Endothelial cell of umbilical vein (primary cell): ENCODE measurements at places on chromosomes 7 and 10. TPM values are rescaled to one million over a fixed set of nuclear protein-coding genes. Genes with fewer than 3 reads are reported as not detected.

Gene CPVL
- total RNA-seq, result not detected in 2 replicates

DNA sequence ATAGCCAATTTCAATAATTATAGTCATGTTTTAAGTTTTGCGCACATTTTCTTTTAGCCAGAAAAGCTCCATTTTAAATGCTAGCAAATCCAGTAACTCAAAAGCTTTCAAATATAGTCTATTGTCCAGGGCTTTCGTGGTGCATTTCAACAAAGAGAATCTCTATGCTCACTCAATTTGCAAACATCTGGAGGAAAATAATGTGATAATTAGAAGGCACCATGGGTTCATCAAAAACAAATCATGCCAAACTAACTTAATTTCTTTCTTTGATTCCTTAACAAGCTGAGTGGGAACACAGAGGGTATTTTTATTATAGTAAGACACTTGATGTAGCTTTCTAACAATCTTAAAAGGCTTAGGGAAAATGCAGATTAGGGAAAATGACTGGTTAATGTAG lies 179.8 kb downstream of the NXPH1 start:
- DNase-seq, result no peak

DNA sequence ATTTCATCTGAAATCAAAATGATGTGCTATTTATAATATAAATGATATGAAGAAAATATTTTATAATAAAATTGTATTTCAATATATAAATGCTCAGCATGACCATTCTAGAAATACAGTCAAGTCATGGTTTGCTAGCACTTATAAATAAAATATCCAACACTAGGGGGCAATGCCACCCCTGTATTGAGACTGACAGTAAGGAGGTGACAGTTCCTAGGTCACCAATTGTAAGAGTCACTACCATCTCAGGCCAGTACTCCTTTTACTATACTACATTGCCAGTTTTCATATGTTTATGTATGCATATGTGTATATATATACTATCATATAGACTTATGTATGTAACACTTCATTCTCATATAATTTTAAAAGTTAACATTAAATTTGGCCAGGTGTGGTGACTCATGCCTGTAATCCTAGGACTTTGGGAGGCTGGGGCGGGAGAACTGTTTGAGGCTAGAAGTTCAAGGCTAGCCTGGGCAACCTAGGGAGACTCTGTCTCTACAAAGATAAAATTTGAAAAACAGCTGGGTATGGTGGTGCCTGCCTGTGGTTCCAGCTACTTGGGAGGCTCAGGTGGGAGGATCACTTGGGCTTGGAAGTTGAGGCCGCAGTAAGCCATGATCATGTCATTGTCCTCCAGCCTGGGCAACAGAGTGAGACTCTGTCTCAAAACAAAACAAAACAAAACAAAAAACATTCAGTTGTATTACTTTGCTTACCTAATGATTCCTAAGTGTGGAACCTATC lies 2.4 kb upstream of the CNOT4 start:
- DNase-seq, result peak; percentile 68

Gene BTBD16
- 0.78 TPM in 1 of 2 replicates, not detected in the other for total RNA-seq

- peak; percentile 97 for DNase-seq
These were observed 7.3 kb downstream of the FGFBP3 start for GRCh38 chr10:91901784-91902677.

Gene KCTD7
- 8.7 and 11.3 TPM in 2 replicates for total RNA-seq

Gene SFMBT2
- total RNA-seq, result 0.44 and 0.64 TPM in 2 replicates

DNA sequence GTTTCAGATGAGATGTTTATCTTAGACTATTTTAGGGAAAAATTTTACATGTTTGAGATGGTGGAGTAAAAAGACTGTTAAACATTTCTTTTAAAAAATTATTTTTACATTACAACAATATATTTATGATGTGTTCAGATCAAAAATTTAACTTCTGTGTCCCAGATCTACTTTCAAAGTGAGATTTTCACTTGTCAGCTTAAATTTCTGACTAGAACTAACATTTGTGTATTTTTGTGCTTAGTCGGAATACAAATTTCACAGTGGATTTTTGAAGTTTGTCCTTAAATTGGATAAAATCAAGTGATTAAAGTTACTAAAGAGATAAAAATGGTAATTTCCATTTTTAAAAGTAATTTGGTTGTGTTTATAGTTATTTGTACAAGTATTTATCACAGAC lies 24.9 kb downstream of the TMEM106B start:
- DNase-seq, result no peak

DNA sequence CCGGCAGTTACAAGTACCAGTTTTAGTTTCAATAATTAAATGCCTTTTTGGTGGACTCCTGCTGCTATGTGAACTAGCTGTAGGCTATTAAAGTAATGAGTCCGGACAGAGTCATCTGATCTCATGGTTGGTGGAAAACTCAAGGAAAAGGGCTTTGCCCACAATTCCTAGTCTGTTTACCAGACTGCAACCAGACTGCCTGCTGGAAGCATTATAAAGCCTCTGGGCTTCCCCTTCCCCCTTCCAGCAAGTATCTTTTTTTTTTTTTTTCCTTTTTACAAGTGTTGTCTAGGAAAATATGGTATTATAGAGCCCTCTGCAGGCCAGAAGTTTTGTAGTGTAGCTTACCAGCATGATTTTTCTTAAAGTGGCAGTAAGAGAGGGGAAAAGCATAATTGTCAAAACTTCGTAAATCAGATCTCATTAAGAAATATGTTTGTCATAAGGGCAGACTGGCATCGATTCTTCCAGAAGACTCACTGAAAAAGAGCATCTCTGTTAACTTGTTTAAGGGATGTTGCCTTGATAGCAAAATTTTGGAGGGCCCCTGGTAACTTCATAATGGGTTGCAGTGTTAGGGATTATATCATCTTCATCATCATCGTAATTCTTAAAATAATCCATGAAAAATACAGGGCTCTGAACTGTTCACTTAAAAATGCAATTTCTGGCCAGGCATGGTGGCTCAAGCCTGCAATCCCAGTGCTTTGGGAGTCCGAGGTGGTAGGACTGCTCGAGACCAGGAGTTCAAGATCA lies 181.3 kb downstream of the TAX1BP1 start:
- DNase-seq, result peak; percentile 94

Gene NODAL
- total RNA-seq, result not detected in 2 replicates

DNA sequence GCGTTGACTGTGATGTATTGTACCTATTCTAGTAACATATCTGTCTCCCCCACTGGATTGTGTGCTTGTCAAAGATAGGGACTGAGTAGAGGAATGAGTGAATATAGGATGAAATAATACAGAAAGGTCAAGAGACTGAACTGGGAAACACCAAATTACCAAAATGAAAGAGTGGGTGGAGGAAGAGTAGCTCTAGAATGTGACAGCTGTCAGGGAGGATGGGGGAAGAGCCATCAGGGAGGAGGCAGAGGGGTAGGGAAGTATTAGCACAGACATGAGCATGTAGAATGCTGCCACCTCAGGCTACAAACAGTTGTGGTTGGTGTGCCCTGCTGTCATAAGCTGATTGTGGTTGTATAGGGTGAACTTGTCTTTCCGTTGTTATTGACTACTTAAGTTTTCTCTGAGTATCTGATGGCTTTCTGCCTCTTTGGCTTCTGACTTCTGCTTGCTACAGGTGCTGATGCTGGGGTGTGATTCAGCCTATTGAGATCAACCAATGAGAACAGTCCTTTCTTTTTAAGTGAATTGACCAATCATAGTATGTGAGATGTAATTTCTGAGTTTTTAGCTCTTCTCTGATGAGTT lies 5.6 kb downstream of the CCSER2 start:
- no peak for DNase-seq

DNA sequence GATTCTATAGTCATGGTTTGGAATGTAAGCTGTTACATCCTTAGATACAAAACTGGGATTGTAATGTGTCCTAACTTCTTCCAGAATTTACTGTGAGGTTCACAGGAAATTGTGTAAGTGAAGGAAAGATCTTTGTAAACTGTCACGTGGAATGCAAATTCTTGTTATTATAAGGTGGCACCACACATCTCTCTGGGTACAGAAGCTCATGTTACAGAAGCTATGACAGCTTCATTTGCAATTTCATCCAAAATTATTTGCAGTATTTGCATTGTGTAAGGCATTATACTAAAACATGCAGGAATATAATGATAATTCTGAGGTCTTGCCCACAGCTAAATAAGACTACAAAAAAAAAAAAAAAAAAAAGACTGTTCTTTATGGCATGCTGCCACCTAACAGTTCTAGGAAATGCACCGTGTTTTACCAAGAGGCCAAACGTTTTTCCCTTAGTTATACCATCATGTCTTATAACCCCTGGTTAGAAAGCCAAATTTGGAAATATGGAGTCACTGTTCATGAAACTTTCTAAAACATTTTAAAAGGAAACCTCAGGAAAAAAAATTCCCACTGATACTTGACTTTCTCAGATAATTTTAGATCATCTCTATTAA lies 17.6 kb downstream of the MINDY3 start:
- peak; percentile 29 for DNase-seq

- no peak for DNase-seq
These were observed 10.7 kb downstream of the AMZ1 start for GRCh38 chr7:2698581-2699288.

Gene OPN1SW
- not detected in 2 replicates for total RNA-seq

DNA sequence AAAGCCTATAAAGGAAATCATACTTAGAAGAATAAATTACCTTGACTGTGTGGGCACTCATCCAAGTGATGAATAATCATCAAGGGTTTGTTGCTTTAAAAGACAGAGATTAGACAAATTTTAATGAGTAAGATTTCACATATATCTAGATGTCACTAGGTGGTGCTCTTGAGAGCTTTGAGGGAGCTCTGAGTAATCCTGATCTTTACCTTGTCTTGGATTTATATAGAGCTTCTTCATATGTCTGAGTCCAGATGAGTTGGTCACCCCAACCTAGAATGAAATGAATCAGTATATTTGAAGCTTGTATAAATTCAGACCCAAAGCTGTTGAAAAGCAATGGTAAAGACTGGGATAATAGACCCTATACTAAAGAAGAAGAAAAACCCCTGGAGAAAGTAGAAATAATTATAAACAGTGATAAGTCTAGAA lies 3.7 kb downstream of the AGR2 start:
- peak; percentile 57 for DNase-seq

Gene MMP21
- total RNA-seq, result not detected in 2 replicates

Gene CCL26
- total RNA-seq, result not detected in 2 replicates

Gene TDRD1
- not detected in 2 replicates for total RNA-seq

Gene SPAM1
- total RNA-seq, result not detected in 2 replicates

Gene ZNF727
- not detected in 2 replicates for total RNA-seq

DNA sequence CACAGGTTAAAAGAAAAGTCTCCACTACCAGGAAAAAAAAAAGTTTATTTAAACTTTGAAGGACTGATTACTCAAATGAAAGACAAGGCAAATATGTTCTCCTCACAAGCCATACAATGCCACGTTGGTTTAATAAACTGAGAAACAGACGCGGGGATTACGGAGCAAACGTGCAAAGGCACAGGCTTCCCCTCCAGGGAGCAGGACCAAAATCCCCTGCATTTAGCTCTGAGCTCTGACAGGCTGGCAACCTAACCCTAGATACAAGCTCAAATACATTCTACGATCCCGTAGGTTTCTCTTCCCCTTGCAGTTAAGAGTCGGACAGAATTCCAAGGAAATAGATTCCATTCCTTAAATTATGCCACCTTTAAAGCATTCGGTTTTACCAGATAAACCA lies 7.7 kb upstream of the GRB10 start:
- no peak for DNase-seq

DNA sequence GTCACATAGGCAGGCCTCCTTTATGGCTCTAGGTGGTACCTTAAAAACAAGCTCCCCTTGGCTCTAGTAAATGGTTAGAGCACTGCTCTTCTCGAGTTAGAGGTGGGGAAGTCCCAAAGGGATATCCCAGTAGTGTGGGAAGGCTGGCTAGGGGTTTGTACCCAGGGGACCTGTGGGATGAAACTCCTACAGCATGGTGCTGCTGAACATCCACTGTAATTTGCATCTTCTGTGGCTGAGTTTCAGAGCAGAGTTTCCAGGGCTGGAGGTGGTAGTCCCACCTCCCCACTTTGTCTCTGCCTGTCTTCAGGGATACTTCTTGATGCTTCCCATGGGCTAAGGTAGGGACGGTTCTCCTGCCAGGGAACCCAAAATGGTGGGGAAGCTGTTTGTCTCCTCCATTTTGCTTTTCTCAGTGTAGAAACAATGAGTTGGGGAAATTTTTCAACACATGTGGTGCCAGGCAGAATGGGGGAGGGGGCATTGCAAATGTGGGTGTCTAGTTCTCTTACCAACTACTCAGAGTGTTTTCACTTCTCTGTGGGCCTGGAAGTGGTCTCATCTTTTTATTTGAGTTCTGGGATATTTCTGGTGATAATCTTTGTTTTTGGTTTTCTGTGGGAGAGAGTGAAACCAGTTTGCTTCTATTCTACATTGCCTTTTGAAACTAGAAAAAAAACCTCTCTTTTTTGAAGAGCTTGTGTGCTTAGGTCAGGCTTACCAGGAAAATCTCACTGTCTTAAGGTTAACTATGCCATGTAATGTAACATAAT lies 36.3 kb downstream of the SCART1 start:
- DNase-seq, result no peak

- no peak for DNase-seq
These were observed 9.9 kb downstream of the TMEM72 start for GRCh38 chr10:44921061-44921460.

Gene CFAP70
- 0.12 and 0.27 TPM in 2 replicates for total RNA-seq

DNA sequence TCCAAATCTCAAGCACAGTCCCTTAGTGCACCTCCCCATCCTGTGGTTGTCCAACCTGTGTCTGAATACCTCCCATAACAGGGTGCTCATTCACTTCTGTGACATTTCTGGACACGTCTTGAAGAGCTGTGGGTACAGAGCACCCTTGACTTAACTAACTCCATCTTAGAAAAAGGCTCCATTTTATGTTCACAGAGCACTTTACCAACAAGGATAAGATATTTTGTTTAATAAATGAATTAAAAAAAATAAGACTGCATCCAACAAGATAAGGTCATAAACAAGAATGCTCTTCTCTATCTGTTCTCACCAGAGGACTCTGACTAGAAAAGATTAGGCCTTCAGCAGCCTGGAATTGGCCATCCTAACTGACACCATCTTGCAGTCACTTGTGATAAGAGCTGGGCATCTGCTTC lies 335.2 kb upstream of the ZNF32 start:
- DNase-seq, result no peak

GRCh38 chr7:157445956-157446295 lies 109.1 kb downstream of the DNAJB6 start:
- no peak for DNase-seq

Gene WNT8B
- total RNA-seq, result not detected in 2 replicates

DNA sequence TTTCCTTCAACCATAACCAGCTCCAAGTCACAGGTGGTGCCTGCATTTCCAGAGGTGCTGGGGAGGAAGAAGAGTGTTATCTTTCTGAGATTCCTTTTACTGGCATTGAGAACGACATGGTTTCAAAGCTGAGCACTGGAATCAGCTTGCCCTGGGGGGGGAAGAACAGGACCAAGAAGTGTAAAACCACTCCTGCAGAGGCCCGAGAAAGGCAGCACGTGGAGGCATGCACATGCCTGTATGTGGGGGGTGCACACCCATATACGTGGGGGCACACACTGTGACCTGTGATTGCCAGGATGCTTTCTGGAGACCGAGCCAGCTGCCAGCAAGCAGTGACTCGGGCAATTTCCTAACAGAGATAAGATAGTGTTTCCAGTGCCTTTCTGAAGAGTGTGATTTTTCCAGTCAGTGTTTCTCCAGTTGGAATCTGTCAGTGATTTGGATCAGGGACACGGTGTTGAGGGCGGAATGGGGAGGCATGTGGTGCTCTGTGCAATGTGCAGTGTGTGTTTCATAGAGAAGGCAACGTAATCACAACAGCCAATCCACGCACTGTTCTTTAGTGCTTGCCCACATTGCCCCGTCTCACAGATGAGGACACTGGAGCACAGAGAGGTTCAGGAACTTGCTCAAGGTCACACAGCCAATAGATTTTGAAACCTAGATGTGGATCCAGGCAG lies 4.2 kb downstream of the LRRC27 start:
- no peak for DNase-seq

Gene MYH16
- 0.09 and 0.11 TPM in 2 replicates for total RNA-seq

GRCh38 chr7:47537716-47538675 lies 43.9 kb downstream of the TNS3 start:
- DNase-seq, result no peak
